ENCODE measurements at places on chromosomes 4 and X. TPM values are rescaled to one million over a fixed set of nuclear protein-coding genes. Genes with fewer than 3 reads are reported as not detected.

CT45A2 gene
- not detected for total RNA-seq

TCEAL6 gene
- total RNA-seq: not detected

SHROOM2 gene
- total RNA-seq: 3.7 TPM

MAPK10 gene
- 6.8 TPM for total RNA-seq

TMEM271 gene
- total RNA-seq: 3.6 TPM

SMIM10 gene
- not detected for total RNA-seq

PASD1 gene
- not detected for total RNA-seq

HOPX gene
- total RNA-seq: not detected

MAGEA4 gene
- total RNA-seq: not detected

F8A3 gene
- 5.3 TPM for total RNA-seq

HSFX1 gene
- 1.4 TPM for total RNA-seq

IL1RAPL1 gene
- total RNA-seq: not detected
